Mesenteric fat pad (tissue), 1 donor: ENCODE measurements at places on chromosomes 3 and 15. TPM values are rescaled to one million over a fixed set of nuclear protein-coding genes. Genes with fewer than 3 reads are reported as not detected.

SERINC4 gene
- total RNA-seq = 0.22 TPM

PEX5L gene
- not detected for total RNA-seq

UQCRC1 gene
- 148 TPM for total RNA-seq

ANKUB1 gene
- total RNA-seq = not detected

SEMA3G gene
- 144 TPM for total RNA-seq

CCR9 gene
- total RNA-seq = not detected

GRCh38 chr3:66302288-66302687 is 81.5 kb downstream of the SLC25A26 start:
- DNase-seq = no peak

- no peak for DNase-seq
Measured at GRCh38 chr3:62139957-62140356, 233.4 kb downstream of the FEZF2 start.

DNA sequence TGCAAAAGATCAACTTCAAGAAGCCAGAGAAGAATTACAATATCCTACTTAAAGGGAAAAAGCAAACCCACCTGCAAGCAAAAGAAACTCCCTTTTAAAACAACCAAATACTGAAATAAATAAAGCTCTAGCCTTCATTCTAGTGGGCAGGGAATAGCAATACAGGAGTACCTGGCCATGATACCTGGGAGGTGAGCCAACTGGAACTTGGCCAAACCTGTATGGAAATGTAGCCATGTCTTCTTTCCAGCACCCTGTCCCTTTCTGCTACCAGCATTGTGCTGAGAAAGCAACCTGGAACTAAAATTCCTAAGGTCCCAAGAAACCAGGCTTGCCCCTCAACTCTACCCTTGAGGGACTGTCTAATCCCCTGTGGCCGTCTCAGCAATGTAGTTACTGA is 530.0 kb downstream of the EPHB1 start:
- no peak for DNase-seq

GRCh38 chr3:16305111-16305541 is 40.1 kb downstream of the OXNAD1 start:
- DNase-seq = no peak

GRCh38 chr15:87829332-87830050 is 427.0 kb downstream of the NTRK3 start:
- DNase-seq = no peak

DNA sequence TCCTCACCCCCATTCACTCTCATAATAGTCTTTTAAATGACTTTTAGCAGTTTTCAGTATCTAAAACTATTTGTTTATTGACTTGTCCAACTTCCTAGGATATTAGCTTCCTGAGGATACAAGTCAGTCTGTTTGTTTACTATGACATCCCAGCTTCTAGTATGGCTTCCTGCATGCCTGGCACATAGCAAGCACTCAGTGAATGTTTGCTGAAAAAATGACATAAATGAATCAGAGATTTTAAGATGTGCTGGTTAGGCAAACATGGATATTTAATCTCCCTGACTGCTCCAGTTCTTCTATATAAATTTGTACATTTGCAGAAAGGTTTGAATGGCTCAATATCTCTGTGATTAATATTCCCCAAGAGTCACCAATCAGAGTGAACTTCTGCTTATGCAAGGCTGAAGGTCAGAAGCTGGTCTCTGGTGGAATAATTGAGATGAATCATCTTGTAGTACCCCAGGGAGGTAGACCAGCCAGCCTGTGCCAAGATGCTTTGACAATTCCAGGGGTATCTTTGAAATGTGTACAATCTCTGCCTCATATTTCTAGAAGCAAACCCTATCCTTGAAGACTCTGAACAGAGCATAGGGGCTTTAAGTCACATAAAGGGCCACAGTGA is 219.0 kb upstream of the LMCD1 start:
- DNase-seq = no peak

DNA sequence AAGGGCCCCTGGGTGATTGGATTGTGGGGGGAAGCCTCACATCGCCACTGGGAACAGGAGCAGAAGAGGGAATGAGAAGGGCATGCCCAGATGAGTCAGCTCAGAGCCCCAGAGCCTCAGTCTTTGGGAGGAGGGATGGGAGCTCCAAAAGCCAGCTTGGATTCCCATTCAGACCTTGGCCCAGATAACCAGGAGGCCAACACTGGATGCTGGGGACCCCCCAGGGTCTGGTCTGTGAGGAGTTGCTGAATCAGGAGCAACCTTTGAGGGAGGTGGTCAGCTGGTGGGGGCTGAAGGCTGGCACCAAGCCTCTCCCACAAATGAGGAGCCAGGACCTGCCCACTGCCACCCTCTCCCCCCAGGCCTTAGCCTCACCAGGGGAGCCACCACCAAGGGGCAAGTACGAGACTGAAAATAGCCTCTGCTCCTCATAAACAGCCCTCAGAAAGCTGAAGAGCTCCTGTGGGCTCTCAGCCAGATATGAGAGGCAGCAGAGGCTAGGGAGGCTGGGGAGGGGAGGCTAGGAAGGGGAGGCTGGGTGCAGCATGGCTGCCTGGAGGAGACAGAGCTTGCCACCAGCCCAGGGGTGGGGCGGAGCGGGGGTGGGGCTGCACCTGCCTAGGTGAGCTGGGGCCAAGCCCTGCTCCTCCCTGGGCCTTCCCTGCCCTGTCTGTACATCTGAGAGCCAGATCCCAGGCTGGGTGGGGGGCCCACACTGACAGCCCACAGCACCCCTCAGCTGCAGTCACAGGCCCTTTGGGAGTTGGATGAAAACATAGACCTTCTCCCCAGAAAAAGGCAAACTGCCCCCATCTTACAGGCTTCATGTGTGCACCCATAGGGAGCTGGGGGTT is 99.8 kb downstream of the SEC22A start:
- no peak for DNase-seq

DNA sequence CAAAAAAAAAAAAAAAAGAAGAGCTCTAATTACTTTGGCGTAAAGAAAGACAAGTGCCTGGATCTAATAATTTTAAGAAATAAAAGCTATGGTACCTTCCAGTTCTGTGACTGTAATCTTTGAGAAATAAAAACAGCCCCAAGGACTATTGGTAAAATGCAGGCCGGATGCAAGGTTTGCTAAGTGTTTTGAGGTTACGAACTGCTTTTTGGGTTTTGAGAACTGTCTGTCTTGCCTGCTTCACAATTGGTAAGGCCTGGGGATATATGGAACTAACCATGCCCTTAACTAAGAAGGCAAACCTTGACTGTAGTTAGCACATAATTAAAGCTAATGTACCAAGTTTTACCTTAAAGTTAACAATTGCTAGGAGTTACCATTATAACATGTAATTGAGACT is 388.4 kb upstream of the CBLB start:
- no peak for DNase-seq

DNA sequence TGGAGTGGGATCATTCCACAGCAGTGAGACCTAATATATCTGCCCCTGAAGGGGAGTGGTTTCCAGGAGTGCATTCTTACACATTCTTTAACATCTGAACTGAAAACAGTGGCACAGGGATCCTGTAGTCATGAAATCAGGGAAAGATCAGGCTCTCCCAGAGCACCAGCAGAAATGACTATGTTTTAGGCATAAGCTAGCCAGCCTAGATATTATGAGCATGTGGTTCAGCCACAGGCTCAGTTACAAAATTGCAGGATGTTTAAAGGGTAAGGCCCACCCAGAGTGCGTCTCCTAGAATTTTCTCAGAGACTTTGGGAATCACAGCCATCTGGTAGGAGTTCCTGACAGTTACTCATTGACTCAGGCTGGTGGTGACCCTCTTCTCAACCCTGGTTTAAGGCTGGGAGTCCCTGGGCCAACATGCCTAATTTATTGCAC is 20.9 kb downstream of the FSTL1 start:
- DNase-seq = no peak

DNA sequence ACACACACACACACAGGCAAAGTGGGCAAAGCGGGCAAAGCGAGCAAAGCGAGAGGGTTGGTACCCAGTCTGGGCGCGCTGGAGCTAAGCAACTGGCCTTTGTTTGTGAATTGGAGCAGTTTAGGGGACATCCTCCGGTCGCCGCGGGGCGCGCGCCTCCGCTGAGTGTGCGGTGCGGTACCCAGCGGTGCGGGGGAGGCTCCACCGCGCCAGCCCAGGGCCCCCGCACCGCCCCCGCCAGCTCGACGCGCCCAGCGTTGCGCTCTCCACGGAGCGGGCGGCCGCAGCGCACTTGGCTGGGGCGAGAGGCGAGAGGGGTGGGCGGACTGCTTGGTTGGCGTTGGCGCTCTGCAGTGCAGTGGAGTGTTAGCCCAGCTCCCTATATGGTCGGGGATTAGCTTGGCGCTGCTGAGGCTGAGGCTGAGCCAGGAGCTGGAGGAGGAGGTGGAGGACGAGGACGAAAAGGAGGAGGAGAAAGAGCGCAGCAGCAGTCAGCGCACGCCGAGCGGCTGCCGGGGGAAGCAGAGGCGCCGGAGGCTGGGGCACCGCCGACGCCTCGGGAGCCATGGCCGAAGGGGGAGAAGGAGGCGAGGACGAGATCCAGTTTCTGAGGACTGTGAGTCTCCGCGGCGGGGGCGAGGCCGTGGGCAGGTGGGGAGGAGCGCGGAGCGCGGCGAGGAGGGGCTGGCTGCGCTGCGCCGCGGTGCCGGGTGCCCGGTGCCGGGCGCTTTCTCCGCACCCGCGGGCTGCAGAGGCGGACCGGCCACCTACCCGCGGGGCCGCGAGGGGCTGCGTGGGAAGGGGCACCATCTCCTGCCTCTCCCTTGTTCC is at the start of gene RYR3:
TSS of gene RYR3 (plus strand) at position 487 of the 831 bp plus-strand sequence. CDS start at position 566, 79 bp downstream.
- DNase-seq = no peak

DNA sequence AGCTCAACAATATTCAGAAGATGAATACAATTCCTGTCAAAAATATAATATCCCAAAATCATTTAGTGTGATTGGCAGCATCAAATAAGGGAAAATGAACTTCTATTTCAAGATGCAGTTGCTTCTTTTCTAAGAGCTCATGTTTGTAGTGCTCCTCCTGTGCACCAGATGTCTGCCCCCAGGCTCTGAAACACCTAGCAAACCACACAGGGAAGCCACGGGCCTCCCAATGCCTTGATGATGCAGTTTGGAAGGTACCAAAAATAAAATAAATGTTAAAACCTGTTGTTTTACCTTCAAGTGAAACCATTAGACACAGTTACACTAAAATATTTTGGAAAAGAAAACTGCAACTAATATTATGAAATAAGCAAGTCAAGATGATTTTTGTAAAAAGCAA is 22.2 kb downstream of the CFAP20DC start:
- no peak for DNase-seq
